ENCODE measurements at places on chromosomes 7 and 10.

- DNase-seq: no peak
Measured at GRCh38 chr7:8303904-8304528, 42.0 kb upstream of the ICA1 start.

DNA sequence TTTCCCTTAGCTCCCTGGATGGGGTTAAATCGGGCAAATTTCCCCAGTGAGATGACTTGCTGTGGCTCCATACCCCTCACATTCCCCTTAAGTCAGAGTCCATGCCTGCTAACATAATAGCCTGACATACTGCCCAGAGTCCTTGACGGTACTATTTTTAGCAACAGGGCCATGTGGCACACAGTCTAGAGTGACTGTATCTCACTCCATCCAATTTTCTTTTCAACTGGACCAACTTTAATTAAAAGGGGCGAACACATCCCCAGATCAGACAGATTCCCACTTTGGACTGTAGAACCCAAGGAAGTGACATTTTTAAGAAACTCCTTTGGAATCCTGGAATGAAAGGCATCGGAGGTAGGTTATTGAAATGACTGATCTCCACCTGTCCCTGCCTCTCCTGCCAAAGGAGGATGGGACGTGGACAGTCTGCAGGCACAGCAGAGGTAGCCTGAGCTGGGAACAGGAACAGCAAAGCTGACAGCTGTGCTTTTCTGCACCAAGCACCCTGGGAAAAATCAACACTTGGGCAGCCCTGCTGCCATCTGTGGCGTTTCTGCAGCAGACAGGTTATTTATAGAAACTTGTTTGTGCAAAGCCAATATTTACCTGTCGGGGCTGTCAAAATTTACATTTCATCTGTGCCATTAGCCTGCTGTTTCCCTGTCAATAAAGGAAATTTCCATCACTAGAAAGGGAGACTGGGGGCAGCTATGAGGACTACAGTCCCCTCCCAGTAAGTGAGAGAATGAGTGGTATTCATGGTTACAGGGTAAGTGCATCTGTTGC lies 221.5 kb upstream of the AOAH start:
- no peak for DNase-seq

- peak; percentile 20 for DNase-seq
Measured at GRCh38 chr7:12635830-12636229, 51.6 kb upstream of the ARL4A start.

DNA sequence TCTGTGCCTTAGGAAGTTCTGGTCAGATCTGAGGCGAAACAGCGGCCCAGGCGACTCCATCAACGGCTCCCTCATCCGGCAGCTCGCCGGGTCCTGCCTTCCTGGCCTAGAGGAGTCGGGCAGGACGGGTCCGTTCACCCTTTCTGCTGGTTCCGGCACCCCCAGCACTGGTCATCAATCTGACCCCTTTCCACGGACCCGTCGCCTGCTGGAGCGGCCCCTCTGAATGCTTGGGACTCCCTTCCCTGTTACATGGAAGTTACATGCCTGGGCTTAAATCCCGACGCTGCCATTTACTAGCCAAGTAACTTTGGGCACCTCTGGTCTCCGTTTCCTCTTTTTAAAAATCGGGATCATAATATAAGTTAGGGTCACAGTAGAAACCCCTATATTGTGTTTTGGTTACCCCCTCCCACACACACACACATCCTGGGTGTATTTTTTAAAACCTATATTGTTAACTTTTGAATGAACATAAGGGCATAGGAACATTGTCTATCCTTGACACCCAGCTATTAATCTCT lies 607 bp upstream of the GGCT start:
- DNase-seq: no peak

DNA sequence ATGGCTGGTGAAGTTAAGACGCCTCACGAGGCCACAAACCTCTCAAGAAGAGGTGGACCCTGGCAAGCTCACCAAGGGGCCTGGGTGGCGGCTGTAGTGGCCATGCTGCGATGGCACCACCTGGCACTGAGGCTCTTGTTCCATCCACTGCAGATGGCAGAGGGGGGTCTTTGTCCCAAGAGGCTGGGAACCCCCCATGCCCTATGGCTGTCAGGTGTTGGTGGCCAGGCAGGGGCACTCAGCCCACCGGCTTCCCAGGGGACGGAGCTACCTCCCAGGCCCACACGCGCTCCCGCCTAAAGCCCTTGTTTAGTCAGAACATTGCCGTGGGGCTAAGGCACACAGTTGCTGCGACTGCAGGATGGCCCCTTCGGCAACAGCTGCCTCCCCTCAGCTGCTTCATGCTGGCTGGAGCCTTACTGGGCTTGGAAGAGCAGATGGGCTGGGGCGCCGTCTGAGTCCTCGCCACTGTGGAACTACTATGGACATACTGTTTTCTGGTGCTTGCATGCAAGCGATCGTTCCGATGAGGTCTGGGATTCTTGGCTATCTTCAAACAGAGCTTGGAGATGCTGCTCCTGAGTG lies 46.8 kb downstream of the DPYSL4 start:
- no peak for DNase-seq

- no peak for DNase-seq
Measured at GRCh38 chr10:10096296-10096695, 921.4 kb upstream of the CELF2 start.

DNA sequence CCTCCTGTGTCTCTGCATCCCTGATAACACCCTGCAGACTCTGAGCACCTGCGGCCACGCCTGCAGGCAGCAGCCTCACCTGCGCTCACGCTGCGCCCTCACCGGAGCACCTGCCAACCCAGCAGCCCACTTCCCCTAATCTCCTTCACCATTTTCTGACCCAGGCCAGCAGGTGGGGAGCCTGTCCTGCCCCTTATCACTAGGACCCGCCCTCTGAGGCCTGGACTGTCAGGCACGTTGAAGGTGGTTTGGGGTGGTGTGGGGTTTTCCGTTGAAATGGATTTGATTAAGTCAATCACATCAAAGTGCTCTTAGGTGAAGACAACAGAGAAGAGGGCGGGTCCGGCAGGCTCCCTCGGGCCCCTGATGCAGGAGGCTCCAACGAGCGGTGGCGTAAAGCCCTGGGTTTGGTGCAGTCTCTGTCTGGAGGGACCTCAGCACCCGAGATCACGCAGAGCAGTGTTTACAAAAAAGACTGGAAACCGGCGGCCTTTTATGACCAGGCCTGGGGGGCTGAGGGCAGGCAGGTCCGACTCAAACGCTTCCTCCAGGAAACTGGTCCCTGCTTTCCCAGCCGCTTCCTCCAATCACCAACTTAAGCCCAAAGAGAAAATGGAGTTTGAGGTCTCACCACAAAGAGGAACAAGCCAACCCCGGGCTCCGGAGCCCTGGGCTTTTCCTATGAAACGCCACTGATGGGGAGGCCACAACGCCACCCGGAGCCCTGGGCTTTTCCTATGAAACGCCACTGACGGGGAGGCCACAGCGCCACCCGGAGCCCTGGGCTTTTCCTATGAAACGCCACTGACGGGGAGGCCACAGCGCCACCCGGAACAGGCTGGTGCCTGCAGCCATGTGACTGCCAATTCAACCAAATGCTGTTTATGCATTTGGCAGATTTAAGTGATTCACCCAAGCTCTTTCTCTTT lies 45.5 kb downstream of the DPYSL4 start:
- DNase-seq: peak; percentile 70

- DNase-seq: no peak
Measured at GRCh38 chr10:84365335-84365881, 37.0 kb downstream of the CCSER2 start.

- no peak for DNase-seq
Measured at GRCh38 chr10:17145239-17145638, 15.6 kb upstream of the CUBN start.

DNA sequence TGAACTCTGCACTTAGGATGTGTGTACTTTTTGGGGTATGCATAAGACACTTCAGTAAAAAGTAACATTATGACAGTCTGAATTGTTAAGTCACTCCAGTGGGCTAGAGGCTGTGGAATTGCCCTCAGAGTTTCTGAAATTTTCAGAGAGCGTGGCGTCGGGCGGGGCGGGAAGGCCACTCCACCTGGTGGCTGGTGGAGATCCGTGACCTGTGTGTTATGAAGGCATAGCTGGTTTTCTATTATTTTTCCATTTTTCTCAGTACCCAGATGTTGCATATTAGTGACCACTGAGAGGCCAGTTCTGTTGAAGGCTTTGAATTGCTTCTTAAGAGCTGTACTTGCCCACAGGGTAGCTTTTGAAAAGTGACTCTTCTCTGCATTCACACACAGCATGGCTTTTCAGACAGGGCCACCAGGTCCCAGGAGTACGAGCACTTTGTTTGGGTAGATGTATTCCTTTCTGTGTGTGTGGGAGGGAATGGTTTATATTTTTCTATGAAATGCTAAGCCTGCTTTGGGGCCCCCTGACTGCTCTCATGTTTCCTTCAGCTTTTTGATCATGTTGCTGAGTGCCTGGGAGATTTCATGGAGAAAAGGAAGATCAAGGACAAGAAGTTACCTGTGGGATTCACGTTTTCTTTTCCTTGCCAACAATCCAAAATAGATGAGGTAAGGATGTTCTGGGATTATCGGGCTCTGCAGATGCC lies 52.3 kb downstream of the TACR2 start:
- no peak for DNase-seq

DNA sequence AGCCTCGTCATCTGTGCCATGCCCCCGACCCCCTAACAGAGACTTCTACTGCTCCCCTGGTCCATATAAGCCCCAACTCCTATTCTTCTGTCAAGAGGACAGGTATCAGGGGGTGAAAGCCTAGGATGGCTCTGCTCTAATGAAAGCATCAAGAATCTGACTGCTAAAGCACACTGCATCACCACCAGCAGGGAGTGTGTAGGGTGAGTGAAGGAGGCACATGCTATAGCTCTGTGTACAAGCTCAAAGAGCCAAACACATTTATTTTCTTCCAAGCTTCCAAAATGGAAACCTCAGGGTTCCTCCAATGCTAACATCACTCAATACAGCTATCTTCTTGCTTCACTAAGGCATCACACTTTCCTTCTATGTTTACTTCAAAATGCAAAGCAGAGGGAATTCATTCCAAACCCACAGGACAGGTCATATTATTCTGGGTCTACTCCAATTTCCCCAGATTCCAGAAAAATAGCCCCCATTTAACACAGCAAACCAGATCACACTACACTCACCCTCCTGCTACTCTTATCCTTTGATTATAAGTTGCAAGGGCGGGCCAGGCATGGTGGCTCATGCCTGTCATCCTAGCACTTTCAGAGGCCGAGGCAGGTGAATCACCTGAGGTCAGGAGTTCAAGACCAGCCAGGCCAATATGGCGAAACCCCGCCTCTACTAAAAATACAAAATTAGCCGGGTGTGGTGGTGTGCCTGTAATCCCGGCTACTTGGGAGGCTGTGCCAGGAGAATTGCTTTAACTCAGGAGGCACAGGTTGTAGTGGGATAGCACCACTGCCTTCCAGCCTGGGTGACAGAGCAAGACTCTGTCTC lies 36.6 kb downstream of the RHEB start:
- DNase-seq: no peak

DNA sequence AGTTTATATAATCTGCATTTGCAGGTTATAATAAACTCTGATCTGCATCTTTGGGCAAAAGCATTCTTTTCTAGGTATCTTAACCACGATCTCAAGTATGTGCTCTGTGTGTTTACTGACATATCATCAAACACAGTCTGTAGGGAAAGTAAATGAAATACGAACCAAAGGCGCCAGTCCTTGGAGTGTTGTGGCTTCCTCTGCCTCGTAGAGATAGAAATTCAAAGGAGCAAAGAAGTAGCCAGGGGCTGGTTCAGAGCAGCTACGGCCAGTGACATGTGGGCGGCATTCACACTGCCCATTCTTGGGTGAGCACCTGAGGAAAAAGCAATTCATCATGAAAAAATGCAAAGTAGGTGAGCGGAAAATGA lies 38.7 kb downstream of the LAMB4 start:
- DNase-seq: no peak

- no peak for DNase-seq
Measured at GRCh38 chr7:134996097-134996550, 9.8 kb downstream of the AGBL3 start.

GRCh38 chr10:99929360-99929759 lies 80.4 kb downstream of the DNMBP start:
- no peak for DNase-seq

GRCh38 chr10:133307776-133308420 lies 774 bp downstream of the TUBGCP2 start:
- DNase-seq: peak; percentile 94

DNA sequence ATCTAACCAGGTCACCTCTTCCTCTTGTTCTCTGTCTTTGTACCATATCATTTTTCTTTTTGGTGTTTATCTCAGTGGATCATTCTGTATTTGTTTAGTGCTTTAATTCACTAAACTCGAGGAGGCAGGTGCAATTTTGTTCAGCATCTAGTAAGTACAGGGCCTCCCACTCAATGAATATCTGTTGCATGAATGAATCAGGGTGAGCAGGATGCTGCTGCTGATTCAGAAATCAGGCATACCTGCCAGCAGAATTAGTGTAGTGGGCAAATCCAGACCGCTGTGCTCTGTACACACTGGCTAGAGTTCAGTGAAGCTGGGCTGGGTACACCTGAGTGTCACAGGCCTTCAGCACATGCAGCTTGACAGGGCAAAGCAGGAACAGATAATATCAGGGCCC lies 511.9 kb downstream of the SUGCT start:
- no peak for DNase-seq

DNA sequence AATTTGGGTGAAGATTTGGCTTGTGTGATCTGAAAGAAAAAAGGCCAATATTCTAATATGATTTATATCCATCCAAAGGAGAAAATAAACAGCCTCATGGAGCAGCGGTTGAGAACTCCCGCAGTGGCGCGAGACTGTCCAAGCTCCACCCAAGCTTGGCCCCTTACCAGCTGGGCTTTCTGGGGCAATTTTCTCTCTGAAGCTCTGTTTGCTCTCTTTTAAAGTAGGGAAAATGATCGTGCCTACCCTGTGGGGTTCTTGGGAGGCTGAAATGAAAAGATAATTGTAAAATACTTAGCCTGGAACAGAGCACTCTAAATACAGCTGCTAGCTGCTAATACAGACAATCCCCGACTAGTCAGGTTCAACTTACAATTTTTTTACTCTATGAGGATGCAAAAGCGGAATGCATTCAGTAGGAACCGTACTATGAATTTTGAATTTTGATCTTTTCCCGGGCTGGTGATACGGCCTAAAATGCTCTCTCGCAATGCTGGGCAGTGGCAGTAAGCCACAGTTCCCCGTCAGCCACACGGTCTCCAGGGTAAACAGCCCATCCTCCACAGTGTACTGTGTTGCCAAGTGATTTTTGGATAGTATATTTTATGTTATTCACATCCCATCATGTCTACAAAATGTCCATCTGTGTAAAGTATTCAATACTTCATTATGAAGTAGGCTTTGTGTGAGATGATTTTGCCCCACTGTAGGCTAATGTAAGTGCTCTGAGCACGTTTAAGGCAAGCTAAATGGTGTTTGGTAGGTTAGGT lies 137.7 kb downstream of the CHN2 start:
- no peak for DNase-seq

DNA sequence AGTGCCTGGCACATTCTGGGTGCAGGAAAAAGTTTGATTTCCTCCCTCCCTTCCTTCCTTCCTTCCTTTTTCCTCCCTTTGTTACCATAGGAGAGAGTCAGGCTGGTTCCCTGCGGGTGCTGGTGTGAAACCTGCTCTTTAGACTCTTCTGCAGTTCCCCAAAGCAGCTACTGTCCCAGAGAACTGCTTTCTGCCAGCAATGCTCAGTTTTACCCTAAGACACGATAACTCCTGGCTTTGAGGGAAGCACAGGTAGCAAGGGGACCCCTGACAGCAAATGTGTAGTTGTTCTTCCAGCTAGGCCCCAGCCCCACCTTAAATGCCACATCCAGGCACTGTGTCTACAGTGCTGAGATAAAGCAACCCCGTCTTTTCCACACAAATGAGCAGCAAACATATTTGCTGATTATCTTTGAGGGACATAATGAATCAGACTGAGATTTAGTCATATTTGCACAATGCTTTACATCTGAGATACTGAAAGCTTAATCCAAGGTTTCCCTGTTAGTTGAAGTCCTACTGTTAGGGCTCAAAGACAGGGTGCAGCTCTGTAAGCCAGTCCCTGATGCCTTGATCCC lies 55.5 kb downstream of the MET start:
- DNase-seq: no peak
